ENCODE measurements at places on chromosomes 11 and 22.

- DNase-seq, result no peak
Observed at GRCh38 chr11:112795142-112795815, 165.9 kb upstream of the NCAM1 start.

- no peak for DNase-seq
Observed at GRCh38 chr11:126485021-126485792, 129.7 kb downstream of the ST3GAL4 start.

- no peak for DNase-seq
Observed at GRCh38 chr11:8899119-8899753, 11.8 kb upstream of the AKIP1 start.

- no peak for DNase-seq
Observed at GRCh38 chr11:10072142-10072541, 221.9 kb downstream of the SBF2 start.

GRCh38 chr11:88489030-88489429, 151.5 kb upstream of the CTSC start:
- no peak for DNase-seq

DNA sequence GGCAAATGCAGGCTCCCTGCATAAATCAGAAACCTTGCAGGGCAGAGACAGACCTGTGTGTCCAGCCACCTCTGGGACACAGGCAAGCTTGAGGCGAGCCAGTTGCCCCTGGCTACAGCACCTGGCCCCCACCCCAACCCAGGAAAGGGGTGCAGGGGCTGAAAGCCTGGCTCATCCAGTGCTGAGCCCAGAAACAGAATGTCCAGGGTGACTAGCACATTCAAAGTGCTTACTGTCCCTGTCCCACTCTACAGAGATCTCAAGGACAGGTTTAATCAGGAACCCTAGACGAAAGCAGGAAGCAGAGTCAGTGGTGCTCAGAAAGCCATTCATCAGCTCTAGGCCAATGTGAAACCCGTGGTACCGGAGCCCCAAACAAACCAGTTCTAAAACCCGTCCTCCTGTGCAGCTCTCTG, 31.9 kb downstream of the PLEKHA7 start:
- no peak for DNase-seq

DNA sequence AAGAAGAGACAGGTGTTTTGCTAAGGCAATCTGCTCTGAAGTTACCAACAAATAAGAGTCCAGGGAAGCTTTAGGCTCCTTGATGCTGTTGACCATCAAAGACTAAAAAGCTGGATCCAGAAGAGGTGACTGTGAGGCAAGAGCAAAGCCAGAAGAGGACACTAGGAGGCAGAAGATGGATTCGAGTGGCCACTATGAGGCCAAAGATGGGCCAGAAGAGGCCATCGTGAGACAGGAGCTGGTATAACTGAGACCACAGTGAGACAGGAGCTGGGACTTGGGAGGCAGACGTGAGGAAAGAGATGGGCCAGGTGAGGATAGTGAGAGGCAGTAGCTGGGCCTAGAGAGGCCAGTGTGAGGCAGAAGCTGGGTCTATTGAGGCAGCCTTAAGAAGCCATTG, 37.7 kb downstream of the OR4C45 start:
- DNase-seq, result no peak

DNA sequence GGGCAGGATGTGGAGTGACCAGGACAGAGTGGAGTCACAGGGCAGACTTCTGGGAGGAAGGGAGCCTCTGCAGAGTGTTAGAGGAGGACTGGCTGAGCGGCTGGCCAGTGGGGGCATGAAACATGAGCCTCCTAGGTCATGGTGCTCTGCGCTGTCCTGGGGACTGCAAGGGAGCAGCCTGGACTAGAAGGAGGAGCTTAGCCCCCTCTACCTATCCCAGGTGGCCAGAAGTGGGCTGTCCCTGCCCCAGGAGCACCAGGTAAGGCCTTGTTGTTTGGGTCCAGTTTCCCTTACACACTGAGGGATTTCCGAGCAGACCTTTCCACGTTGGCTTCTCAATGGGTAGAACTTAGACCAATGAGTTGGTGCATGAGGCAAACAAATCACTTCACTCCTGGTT, 7.4 kb downstream of the PKNOX2 start:
- DNase-seq, result no peak

DNA sequence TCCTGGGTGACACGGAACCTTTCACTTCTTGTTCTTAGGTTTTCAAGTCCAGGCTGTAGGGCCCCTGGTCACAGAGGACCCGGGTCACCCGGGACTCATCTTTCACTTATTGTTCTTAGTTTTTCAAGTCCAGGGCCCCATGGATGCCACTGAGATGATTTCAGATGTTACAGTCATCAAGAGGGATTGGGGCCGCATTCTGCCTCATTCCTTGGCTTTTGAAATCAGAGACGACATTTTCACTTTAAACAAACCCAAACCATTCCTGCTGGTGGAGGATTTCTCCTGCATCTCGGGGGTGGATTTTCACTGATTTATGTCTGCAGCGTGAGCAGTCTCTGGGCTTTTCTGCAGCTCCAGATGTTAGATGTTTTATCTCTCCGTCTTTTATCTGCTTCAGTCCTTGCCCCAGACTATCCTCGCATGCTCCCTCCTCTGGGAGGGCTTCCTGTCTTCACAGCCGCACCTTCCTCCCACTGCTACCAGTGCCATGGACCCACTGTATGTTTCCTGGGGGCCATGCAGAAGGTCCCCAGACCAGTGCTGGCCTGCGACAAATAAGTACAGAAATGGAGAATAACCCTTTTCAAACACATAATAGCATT, 27.4 kb downstream of the FBLN1 start:
- DNase-seq, result no peak

DNA sequence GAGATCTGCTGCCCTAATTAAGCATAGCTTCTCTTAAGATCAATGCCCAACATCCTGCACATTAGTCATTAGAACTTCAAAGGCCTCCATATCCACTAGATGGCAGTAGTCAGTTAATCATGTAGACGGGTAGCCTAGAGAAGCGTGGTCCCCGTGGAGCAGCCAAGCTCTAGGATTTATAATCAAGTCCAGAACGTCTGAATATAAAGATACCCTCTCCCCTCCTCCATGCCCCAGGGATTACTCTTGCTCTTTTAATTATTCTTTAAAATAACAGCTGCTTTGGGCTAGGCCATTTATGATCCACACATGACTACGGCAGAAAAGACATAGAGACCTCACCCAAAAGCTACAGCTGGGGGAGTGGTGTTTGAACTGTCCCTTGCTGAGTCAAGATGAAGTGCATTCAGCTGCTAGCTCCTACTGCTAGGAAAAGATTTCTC, 327.6 kb upstream of the PLET1 start:
- no peak for DNase-seq

DNA sequence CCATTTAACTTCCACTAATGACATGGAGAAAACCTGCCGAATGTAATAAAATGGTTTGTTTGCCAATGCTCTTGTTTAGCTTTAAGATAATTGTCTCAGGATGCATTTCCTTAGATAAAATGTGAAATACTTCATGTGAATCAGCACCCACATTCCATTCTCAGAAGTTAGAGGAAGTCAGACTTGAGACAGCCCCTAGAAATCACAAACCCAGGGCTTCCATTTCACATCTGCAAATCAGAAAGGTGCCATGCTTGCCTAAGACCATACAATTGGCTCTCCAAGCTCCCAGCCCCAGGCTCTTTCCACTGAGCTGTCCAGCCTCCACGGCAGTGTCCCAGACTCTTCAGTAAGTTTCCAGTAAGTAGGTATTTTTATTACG, 35.6 kb upstream of the ADORA2A start:
- DNase-seq, result no peak

- DNase-seq, result no peak
Observed at GRCh38 chr22:32534252-32535235, 59.9 kb downstream of the FBXO7 start.

DNA sequence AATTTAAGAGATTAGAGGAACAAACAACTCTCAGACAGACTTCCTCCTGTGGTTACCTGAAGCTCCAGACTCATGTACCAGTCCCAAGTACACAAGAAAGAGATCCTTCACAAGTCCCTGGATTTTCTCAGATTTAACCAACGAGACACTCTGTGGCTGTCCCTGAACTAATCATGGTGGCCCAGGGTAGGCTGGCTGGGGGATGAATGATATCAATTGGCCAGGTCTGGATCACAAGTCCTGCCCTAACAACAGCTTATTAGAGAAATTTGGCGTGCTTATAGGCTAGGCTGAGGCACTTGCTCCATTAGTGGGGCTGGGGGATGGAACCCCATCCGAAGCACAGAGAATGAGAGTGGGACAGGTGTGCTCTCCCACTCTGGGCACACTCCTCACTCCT, 22.1 kb downstream of the HEPHL1 start:
- DNase-seq, result no peak
